ENCODE measurements at places on chromosomes 16 and 17. TPM values are rescaled to one million over a fixed set of nuclear protein-coding genes. Genes with fewer than 3 reads are reported as not detected.

The SMIM5 gene
- total RNA-seq, result 14.0 TPM

The TNK1 gene
- 1.8 TPM for total RNA-seq

The CYBA gene
- 42.6 TPM for total RNA-seq

The ZNF778 gene
- 8.7 TPM for total RNA-seq

The MEIOC gene
- total RNA-seq, result not detected

Measured in left ventricle myocardium inferior (tissue), 1 donor.